ENCODE measurements at places on chromosomes 4 and X.

GRCh38 chr4:144645102-144645630, 790 bp upstream of the HHIP start:
- no peak for DNase-seq

DNA sequence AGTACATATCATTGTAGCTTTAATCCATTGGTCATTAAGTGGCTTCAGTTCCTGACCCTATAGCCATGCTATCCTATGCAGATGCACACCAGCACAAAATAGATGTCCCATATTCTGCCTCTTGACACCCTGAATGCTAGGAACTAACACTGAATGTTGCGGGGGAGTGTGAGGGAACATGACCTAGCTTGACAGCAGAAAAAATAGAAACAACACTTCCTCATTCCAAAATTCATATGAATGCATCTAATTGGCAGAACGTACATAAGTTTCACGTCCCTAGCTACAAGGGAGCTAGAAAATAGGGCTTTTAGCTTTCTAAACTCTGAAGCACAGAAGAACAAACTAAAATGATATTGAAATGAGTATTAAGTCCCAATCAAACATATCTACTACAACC, 14.4 kb upstream of the DCAF8L1 start:
- DNase-seq, result no peak

- no peak for DNase-seq
These were observed 124.0 kb downstream of the KIT start for GRCh38 chr4:54781756-54782155.

GRCh38 chr4:1763550-1764080, 29.5 kb upstream of the FGFR3 start:
- DNase-seq, result peak; percentile 50

GRCh38 chr4:35689870-35690269, 554.4 kb downstream of the ARAP2 start:
- DNase-seq, result no peak

GRCh38 chrX:142873214-142873613, 152.5 kb upstream of the SPANXN4 start:
- no peak for DNase-seq

GRCh38 chrX:98501426-98501825, 1617.7 kb downstream of the RPA4 start:
- DNase-seq, result no peak

DNA sequence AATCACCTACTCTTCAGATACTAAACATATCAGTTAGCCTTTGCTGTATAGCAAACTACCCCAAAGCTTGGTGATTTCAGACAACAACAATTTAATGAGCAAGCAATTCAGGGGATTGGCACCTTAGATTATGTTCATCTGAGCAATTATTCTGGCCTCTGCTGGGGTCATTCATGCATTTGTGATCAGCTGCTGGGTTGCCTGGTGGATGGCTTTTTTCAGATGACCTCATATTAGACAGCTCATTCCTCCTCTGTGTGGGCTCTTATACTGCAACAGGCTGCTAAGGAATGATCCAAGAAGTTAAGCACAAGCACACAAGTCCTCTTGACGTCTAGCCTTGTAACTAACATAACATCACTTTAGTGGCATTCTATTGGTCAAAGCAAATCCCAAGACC, 153.0 kb upstream of the PPP1R2C start:
- no peak for DNase-seq

- DNase-seq, result peak; percentile 20
These were observed 25.5 kb upstream of the RXFP1 start for GRCh38 chr4:158496030-158496741.

GRCh38 chrX:96705905-96706304, 21.3 kb downstream of the DIAPH2 start:
- no peak for DNase-seq

DNA sequence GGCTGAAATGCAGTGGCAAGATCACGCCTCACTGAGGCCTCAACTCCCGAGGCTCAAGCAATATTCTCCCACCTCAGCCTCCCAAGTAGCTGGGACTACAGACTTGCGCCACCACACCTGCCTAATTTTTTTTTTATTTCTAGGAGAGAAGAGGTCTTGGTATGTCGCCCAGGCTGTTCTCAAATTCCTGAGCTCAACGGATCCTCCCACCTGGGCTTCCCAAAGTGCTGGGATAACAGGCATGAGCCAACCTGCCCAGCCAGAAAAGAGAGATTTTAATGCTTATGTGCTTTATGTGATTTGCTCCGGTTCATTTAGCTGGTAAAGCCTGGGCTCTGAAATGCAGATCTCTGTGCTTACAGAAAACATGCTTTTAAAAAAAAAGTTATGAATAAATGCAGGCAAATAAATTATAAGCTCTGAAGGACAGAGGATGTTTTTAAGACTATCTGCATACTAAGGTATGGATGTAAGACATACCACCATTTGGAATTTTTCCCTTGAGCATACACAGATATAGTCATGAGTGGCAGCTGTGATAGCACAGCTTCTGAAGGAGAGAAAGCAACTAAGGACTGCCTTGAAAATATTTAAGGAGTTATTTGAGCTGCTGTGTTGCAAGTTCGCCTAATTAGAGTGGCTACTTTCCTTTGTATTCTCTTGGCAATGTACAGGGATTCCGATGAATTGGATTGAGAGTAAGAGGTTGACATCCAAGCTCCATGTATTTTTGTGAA, 13.8 kb downstream of the GUCY1B1 start:
- DNase-seq, result no peak
